ENCODE measurements at places on chromosomes 2 and 18.

GRCh38 chr2:216341121-216341520, 31.2 kb downstream of the MARCHF4 start:
- no peak for DNase-seq

DNA sequence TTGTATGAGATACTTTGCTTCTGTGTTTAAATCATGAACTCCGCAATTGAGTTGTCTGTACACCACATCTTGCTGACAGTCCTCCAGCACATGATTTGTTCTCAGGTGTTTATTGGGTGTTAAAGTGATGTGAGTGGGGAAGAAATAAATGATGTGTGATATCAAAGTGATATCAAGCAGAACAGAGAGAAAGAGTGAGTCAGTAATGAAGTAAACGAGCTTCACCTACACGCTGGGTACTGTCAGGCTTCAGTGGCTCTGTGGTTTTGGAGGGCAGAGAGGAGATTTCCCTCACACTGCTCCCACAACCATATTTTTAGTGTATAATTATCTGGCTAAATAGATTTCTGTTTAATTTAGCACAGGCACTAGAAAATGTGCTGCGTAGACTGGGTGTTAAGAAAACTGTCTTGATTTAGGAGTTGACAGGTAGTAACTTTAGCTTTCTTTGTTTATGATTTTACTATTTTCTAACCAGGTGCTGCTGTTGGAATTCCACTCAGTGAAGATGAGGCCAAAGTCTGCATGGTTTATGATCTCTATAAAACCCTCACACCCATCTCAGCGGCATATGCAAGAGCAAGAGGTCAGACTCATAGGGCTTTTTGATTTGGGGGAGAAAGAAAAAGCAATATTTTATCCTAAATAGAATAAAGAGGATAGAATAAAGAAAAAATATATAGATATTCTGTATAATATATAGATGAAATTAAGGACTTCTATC, 21.2 kb downstream of the ATIC start:
- no peak for DNase-seq

- no peak for DNase-seq
Measured at GRCh38 chr2:230893841-230894781, 29.4 kb downstream of the ITM2C start.

DNA sequence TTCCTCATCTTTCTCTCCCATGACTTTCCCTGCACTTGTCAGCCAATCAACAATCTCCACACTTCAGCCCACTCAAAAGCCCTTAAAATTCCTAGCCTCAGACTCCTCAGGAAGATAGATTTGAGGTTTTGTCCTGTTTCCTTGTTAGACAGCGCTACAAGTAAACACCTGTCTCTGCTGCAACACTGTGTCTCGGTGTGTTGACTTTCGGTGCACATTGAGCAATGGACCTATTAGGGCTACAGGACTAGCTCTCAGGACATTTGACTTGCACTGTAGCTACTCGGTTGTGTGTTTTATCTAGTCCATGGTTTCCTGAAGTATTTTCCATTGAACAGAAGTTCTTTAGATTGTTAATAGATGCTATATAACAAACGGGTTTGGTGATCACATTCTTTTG, 140.9 kb upstream of the XPO1 start:
- DNase-seq = no peak

- DNase-seq = no peak
Measured at GRCh38 chr2:221389904-221390303, 182.2 kb downstream of the EPHA4 start.

Data from hematopoietic multipotent progenitor cell treated with erythropoietin and hydrocortisone succinate and interleukin-3 and kit ligand, for 17 days (in vitro differentiated cells).